ENCODE measurements at places on chromosomes 1 and 21.

DNA sequence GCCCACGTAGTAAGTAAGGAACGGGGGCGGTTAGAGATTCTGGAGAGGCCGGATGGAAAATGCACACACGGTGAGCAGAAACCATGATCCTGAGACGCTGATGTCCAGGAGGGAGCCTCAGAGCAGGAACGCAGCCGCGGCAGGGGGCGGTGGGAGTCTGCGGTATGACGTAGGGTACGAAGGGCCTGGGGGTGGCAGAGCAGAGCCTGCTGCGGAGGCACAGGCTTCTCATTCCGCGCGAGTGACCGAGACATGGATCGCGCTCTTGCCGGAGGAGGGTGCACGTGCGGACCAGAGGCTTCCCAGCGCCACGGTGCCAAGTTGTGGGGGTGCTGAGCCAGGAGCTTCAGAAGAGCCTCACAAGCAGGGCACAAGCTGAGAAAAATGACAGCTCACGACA lies 176.2 kb downstream of the KIF26B start:
- DNase-seq = no peak

GRCh38 chr21:24428591-24429199 lies 1178.6 kb downstream of the MRPL39 start:
- DNase-seq = no peak

- no peak for DNase-seq
Observed at GRCh38 chr1:35622510-35623178, 18.7 kb downstream of the PSMB2 start.

GRCh38 chr1:39596163-39596562 lies 19.6 kb upstream of the PABPC4 start:
- no peak for DNase-seq

DNA sequence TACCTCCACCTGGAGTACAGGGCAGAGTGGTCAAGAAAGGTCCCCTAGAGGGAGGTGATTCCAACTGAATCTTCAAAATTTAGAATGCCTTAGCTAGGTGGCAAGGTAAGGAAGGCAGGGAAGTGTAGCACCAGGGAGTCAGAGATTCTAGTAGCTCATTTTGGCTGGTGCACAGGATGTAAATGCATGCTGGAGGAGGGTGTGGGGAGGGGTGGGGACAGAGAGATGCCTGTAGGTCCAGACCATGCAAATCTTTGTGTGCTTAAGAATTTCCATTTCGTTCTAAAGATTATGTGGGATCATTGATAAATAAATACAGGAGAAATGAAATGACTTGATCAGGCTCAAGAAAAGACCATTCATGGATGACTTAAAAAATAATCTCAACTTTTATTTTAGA lies 11.0 kb upstream of the CACHD1 start:
- DNase-seq = no peak

DNA sequence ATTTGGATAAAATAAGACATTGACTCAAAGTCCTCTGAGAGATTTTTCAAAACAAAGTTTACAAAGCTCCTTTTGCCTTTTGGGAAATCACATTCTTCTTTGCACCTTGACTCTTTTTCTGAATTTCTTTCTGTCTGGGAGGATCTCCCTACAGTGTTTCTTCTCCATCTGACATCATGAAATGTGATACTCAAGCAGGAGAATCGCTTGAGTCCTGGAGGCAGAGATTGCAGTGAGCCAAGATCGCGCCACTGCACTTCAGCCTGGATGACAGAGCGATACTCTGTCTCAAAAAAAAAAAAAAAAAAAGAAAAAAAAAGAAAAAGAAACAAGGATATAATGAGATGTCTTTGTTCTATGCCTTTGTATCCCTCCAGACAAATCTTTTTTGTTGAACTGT lies 13.3 kb upstream of the GRIK1 start:
- no peak for DNase-seq

GRCh38 chr1:14725695-14726094 lies 127.2 kb downstream of the KAZN start:
- no peak for DNase-seq

DNA sequence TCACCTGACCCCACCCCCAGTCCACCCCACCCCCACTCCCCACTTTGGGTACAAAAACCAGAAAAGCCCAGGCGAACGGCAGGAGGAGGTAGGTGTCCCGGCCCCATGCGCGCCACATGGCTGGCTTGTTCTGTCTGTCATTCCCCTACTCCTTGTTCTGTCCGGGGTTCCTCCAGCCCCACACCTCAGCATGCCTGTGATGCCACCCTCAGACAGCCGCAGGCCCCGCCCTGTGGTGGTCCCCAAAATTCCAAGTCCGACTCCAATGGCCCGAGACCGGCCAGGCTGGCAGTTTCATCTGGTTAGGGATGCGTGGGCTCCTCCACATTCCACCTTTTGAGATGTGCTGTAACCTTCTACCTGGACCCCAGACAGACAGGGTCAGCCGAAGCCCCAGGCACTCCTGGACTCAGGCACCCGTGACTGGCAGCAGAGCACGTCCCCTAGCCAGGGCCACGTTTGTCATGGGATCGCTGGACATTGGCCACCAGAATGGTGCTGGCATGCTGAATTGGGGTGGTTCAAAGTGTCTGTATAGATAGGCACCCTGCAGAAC lies 94.4 kb downstream of the WDR4 start:
- no peak for DNase-seq

DNA sequence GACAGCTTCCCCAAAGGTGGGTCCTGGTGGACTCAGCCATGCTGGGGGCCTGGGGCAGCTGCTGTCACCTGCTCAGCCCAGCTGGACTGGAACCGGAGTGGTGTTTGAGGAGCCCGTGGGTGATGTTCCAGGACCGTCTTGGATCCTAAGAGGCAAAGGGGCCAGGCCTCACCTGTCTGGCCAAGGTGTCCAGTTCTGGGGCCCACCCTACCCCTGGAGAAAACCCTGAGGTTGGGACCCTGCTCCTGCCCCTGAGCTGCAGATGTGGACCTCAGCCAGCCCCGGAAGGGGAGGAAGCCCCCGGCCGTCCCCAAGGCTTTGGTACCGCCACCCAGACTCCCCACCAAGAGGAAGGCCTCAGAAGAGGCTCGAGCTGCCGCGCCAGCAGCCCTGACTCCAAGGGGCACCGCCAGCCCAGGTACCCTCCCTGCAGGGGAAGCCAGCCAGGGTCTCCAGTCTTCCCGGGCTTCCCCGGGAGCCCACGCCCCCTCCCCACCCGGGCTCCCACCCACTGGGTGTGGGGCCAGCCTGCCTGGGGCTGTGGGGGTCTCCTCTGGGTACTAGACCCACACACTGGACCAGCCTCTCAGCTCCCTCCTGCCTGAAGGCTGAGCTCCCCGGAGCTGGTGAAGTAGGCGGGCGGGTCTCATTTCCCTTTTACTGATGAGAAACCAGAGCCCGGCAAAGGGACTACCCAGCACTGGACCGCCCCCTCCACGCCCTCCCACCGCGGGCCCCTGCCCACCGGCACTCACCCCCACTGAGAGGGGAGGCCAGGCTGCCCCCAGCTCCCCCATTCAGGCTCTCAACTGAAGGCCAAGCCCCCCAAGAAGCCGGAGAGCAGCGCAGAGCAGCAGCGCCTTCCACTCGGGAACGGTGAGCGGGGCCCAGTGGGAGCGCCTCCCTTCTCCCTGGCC lies 1.3 kb downstream of the AIRE start:
- DNase-seq = peak; percentile 38

- peak; percentile 94 for DNase-seq
Observed at GRCh38 chr1:201530741-201531531, 8.0 kb upstream of the NAV1 start.

GRCh38 chr1:54982739-54983138 lies 2.3 kb downstream of the TMEM61 start:
- DNase-seq = no peak

GRCh38 chr1:12407962-12408454 lies 178.2 kb downstream of the VPS13D start:
- no peak for DNase-seq

DNA sequence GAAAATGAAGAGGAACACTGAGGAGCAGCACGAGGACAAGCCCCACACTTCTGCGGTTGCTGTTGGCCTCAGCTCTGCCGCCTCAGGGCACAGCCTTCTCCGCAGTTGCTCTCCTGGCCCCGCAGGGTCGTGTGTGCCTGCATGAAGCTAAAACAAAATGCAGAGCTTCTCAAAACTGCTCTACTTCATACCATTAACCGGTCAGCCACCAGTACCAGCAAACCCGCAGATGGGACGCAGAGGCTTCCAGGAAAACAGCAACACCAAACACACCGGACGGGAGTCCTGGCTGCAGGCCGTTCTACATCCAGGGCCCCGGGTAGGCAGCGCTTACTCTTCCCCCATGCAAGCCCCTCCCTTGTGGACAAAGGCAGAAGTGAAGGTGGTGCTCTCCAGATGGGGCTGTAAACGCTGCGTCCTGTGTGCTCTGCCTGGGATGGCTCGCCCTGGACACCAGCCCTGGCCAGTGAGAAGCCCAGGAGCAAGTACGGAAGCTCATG lies 7.1 kb upstream of the C1orf159 start:
- peak; percentile 52 for DNase-seq

- no peak for DNase-seq
Observed at GRCh38 chr1:100928128-100928527, 32.2 kb downstream of the SLC30A7 start.

DNA sequence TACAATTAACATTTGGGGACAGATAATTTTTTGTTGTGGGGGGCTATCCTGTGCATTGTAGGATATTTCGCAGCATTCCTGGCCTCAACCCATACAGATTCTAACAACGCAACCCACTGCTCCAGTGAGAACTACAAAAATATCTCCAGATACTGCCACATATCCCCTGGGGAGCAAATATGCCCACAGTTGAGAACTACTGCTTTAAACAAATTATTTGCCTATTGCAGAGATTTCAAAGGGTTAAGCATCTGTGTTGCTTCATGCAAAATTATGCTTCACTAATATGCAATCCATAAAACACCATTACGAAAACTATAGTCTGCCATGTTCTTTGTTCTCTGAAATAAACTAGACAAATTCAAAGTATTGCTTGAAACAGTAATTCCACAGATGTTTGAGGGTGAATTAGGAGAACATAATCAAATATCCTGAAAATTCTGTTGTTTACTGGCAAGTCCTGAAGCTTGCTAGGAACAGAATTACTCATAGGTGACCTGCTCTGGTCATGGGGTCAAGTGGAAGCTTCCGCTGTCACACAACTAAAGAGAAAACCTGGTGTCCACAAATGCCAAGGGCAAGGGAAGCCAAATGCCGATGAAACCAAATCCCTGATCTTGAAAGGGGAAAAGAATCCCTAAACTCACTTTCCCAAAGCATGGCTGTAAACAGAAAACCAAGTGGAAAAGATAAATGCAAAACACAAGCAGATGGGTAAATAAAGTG lies 149.4 kb downstream of the RERE start:
- DNase-seq = no peak

- DNase-seq = no peak
Observed at GRCh38 chr1:30029677-30030076, 693.7 kb downstream of the MATN1 start.

GRCh38 chr1:1631782-1632420 lies at the start of gene MMP23B:
MMP23B (plus strand) TSS chr1:1632173; CDS start chr1:1632219, 46 bp downstream.
- DNase-seq = peak; percentile 77

GRCh38 chr21:36184545-36184944 lies 27.9 kb downstream of the DOP1B start:
- no peak for DNase-seq

- DNase-seq = no peak
Observed at GRCh38 chr1:211135342-211135950, 1.5 kb upstream of the KCNH1 start.

DNA sequence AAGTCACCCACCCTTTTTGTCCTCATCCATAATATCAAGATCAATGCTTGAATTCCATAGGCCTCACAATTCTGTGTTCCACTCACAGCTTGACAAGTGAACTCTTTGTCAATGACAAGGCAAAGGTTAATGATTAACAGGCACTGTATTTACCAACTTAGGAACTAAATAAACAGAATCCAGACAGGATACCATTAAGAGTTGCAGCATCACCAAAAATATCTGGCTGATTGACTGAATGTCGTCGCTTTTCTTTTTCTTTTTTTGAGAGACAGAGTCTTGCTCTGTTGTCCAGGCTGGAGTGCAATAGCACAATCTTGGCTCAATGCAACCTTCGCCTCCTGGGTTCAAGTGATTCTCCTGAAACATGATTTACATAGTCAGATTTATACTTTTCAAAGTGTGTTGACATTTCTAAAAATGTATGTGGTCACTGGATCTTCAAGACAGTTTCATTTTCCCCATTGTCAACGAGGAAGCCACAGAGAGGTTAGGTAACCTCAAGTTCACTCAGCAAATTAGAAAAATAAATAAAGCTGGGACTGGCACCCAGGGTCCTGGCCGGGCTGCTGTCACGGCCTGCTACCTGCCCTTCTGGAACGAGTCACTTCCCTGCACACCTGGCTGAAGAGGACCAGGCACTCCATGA lies 81.0 kb downstream of the PDE9A start:
- no peak for DNase-seq

DNA sequence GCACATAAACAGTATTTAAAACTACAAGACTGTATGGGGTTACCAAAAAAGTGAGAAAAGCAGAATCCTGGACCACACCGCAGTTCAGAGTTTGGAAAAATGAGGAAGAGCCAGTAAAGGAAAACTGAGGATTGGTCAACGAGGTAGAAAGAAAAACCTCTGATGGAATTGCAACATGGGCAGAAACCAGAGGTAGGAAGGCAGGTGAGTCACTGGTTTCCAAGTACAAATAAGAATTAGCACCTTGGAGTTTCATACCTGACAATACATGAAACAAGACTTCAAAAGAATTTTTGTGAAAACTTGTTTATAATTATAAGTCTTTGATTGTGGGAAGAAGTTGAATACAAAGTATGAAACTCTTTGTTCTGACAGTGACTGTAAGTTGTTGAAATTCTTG lies 533.7 kb upstream of the DAB1 start:
- DNase-seq = no peak

DNA sequence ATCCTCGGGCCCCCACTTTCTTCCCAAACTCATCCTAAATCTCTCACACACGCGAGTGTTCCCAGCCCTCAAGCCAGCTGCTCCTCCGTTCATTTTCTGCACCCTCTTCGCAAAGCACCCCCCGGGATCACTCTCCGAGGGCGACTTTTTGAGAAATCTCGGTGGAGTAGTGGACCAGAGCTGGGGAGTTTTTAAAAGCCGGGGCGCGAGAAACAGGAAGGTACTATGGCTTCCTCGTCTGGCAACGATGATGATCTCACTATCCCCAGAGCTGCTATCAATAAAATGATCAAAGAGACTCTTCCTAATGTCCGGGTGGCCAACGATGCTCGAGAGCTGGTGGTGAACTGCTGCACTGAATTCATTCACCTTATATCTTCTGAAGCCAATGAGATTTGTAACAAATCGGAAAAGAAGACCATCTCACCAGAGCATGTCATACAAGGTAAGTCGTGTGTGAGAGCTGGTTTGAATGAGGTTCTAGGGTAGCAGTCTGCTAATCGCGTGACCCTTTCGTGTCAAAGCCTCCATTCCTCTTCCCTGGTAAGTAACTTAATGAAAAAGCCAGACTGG lies 800 bp downstream of the DR1 start:
- peak; percentile 49 for DNase-seq

- peak; percentile 89 for DNase-seq
Observed at GRCh38 chr1:153626904-153627714, at the start of gene S100A13. S100A13 (minus strand) TSS chr1:153627505; CDS start chr1:153626472, 1,033 bp downstream.

DNA sequence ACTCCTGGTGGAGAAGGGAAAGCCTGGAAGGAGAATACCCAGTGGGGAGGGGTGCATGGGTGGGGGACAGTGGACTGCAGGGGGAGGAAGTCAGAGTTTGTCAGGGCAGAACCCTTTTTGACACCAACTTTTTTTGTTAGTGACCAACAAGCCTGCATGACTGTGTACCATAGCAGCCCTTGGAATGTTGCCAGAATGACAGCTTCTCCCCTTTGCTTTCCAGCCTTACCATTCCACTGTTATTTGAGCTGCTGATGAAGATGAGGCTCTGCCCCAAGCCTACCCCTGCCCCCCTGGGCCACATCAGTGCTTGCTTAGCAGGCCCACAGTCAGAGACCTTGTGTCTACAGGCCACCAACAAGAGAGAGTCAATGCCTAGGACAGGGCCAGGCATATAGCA lies 341.2 kb downstream of the HHAT start:
- DNase-seq = no peak

- DNase-seq = no peak
Observed at GRCh38 chr1:114134518-114134917, 19.2 kb downstream of the SYT6 start.
